ENCODE measurements at places on chromosomes 16 and 17.

DNA sequence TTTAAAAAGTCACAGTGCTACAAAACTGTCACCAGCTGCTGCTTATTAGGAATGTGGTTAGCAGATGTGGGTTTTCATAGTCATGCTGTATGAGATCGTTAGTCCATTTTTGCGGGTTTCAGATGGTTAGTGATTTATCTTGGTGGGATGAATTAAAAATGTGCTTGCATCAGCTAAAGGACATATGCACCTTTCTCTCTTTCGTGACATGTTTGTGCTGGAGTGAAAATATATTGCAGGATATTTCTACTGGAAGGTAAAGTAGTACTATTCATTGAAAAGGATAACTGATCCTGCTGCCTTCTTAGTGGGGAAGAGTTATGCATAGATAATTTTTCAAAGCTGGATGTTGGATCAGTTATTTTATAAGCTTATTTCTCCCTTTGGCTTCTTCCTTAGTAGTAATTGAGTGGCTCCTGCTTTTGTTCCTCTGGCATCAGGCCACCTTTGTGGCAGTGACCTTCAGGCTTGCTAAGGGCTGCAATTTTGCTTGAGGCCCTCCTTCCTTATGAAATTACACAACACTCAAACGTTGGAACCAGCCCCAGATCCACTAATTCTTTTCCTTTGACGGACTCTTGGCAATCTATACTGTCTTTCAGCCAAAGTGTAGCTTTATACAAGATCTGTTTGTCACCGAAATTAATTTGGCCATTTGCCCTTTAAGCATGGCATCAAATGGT is 7.5 kb upstream of the SNTB2 start:
- DNase-seq = no peak

GRCh38 chr16:77437859-77438258 is 3.0 kb upstream of the ADAMTS18 start:
- no peak for DNase-seq

DNA sequence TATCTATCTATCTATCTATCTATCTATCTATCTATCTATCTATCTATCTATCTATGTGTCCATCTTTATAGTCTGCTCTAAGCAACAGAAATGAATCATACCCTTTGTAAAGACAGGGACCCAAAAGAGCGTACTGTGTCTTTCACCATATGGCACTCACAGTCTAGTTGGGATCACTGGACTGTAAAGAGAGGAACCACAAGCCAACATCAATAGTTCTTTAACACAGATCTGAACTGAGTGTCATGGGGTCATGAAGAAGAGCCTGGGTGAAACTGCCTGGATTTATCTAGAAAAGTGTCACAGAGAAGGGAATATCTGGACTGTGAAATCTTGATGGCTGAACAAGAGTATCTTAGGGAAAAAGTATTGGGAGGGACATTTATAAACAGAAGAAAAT is 619.1 kb upstream of the SOX9 start:
- no peak for DNase-seq

- DNase-seq = no peak
Observed at GRCh38 chr17:72466199-72466598, 345.4 kb downstream of the SOX9 start.

- DNase-seq = no peak
Observed at GRCh38 chr16:1245452-1246020, 5.0 kb downstream of the TPSAB1 start.

GRCh38 chr17:1244606-1245012 is 25.6 kb upstream of the BHLHA9 start:
- no peak for DNase-seq

GRCh38 chr17:74547736-74548135 is 1.8 kb upstream of the CD300C start:
- DNase-seq = no peak

- no peak for DNase-seq
Observed at GRCh38 chr17:49928837-49929475, 40.0 kb upstream of the DLX4 start.

GRCh38 chr17:61454381-61455323 is 2.4 kb downstream of the TBX4 start:
- no peak for DNase-seq

DNA sequence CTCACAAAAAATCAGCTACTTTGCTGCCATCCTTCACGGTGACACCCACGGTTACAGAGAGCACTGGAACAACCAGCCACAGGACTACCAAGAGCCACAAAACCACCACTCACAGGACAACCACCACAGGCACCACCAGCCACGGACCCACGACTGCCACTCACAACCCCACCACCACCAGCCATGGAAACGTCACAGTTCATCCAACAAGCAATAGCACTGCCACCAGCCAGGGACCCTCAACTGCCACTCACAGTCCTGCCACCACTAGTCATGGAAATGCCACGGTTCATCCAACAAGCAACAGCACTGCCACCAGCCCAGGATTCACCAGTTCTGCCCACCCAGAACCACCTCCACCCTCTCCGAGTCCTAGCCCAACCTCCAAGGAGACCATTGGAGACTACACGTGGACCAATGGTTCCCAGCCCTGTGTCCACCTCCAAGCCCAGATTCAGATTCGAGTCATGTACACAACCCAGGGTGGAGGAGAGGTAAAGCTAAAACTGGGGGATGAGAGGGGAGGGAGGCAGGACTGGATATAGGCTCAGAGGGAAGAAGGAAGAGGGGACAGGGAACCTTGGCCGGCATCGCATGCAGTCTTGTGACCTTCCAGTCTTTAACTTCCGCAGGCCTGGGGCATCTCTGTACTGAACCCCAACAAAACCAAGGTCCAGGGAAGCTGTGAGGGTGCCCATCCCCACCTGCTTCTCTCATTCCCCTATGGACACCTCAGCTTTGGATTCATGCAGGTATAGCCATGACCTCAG is 581 bp downstream of the CD68 start:
- no peak for DNase-seq

- DNase-seq = no peak
Observed at GRCh38 chr17:73017658-73018057, 74.8 kb downstream of the SLC39A11 start.

GRCh38 chr16:58500430-58501241 is 693 bp downstream of the NDRG4 start:
- DNase-seq = no peak

DNA sequence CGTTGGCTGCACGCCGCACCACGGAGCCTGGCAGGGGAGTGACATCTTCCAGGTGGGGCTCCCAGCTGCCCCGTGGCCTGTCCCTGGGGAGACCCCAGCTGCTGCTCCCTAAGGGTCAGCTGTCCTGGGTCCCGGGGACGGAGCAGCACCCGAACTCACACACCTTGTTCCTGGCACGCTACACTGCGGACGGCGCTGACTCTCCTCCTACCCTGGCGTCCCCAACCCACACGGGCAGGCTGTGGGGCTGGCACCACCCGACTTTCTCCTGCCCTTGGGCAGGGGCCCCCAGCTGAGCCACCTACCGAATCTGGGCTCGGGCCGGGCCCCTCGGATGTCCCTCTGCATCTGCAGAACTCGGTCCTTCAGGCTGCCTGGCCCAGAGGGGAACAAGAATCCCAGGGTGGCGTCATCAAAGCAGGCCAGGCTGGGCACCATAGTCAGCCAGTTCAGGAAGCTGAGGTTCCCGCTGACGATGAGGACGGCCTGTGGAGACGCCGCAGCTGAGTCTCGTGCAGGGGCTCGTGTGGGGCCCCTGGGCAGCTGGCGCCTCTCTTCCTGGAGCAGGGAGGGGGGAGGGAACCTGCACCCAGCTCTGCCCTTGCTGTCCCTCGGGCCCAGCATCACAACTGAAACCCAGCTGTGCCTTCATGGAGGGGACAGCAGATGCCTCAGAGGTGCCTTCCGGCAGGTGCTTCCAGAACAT is 70.5 kb upstream of the GNG13 start:
- DNase-seq = no peak

GRCh38 chr17:319266-319665 is 33.3 kb downstream of the RPH3AL start:
- no peak for DNase-seq

GRCh38 chr17:75540923-75541503 is 15.5 kb downstream of the LLGL2 start:
- DNase-seq = no peak

DNA sequence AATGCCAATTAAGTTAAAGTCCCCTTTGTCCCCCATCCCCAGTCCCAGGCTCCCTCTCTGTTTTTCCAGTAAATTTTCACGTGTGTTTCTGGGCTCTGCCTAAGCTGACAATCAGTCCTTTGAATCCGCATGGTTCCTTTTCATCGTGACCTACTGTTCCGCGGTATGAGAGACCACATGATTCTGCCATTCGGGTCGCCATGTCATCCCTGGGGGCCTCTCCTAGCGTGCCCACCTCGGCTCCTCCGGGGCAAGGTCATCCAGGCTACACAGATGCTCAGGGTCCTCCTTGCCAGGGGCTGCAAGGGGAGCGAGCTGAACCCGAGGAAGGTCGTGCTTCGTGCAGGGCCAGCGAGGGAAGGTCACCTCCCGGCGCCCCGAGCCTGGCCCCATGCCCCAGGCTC is 157.6 kb downstream of the RAB11FIP4 start:
- DNase-seq = no peak

GRCh38 chr17:81027038-81027437 is 7.9 kb upstream of the BAIAP2 start:
- DNase-seq = no peak

GRCh38 chr16:84194470-84195200 is 3.7 kb downstream of the ADAD2 start:
- DNase-seq = no peak

DNA sequence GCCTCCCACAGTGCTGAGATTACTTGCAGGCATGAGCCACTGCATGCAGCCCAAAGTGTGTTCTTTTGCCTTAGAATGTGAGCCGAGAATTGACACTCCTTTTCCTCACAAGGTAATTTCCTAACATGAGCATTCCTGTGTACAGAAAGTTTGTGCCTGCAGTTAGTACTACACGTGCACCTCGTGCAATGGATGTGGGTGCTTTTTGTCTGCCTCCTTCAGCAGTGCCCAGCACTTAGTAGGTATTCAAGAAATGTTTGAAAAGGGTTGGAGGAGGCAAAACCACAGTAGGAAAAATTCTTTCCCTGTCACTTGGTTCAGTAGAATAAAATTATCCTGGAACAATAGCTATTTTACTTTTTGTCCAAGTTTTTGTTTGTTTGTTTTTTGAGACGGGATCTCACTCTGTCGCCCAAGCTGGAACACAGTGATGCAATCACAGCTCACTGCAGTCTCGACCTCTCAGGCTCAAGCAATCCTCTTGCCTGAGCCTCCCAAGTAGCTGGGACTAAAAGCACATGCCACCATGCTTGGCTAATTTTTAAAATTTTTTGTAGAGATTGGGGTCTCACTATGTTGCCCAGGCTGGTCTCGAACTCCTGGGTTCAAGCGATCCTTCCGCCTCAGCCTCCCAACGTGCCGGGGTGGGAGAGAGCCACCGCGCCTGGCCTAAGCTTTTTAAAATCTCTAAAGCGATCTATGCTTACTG is 2.4 kb downstream of the NDE1 start:
- DNase-seq = no peak

GRCh38 chr16:57846078-57846697 is 43.9 kb upstream of the KIFC3 start:
- DNase-seq = no peak

GRCh38 chr17:75542229-75542628 is 16.7 kb downstream of the LLGL2 start:
- DNase-seq = no peak

DNA sequence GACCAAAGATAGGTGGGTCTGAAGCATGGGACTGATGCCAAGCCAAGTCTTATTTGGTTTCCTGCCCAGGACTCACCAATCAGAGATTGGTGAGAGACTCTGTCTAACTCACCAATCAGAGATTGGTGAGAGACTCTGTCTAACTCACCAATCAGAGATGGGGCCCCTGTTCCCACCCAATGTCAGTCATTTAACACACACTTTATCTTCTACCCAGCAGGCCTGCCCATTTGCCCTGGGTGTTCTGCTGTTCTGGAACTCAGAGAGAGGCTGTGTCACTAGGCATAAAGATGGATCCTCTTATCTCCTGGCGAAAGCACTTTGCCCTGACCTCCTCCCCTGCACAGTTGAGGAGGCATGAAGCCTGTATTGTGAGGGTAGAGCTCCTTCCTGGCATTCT is 5.4 kb upstream of the RHOT1 start:
- no peak for DNase-seq

GRCh38 chr16:917591-918061 is 53.2 kb downstream of the LMF1 start:
- no peak for DNase-seq

GRCh38 chr16:84847564-84848355 is 28.0 kb downstream of the CRISPLD2 start:
- no peak for DNase-seq

- no peak for DNase-seq
Observed at GRCh38 chr17:55430541-55431288, 9.1 kb upstream of the MMD start.

DNA sequence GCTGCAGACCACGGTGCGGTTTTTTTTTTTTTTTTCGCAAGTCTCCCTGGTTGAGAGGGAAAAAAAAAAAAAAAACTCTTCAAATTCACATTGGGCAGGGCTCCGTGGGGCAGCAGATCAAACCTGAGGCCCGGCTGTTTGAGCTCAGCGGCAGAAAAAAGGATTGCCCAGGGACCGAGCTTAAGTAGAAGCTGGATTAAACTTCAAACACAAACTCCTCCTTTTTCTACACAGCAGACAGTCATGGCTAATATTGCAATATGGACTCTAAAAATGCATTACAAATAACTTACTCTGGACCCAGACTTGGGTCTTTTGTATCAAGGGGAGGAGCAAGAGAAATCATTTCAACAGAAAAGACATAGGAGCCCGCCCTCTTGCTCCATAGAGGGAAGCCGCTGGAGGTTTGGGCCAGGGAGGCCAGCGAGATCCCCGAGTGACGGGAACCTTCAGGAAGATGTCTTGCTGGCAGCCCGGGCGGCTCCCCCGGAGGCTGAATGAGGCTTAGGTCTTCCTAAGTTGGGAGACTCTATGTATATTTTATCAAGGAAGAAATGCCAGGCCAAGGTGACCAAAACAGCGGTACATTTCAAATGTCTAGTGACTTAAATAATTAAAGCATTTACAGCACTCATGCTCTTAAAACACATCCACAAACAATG is 167.7 kb downstream of the ZNF423 start:
- no peak for DNase-seq

DNA sequence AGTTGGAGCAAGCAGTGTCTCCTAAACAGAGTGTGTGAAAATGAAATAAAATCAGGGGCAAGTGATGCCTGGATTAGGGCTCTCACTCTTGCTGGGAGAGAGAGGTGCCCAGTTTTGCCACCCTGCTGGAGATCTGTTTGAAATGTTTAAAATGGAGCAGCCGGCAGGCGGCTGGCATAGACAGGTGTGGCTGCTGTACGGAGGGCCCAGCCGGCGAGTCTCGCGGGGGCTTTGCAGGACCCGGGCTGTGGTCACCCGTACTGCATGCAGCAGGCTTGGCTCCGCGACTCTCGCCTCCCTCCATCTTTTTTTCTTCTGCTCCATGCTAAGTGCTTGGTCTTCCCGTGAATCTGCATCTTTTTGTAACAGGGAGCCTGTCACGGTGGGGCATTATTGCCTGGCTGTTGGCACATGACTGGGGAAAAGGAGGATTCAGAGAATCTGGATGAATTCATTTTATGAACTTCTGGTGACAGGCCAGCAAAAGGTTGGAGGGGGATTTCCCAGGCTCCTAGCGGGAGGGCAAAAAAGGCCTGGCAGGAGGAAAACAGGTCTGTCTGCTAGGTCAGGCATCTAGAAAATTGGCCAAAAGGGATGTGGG is 1.8 kb downstream of the ZNRF1 start:
- DNase-seq = no peak
